ENCODE measurements at places on chromosomes 13 and 19.

- DNase-seq, result peak; percentile 39
Measured at GRCh38 chr19:10805065-10805757, 30.8 kb downstream of the TMED1 start.

GRCh38 chr13:44040818-44041100 lies 161.1 kb downstream of the LACC1 start:
- DNase-seq, result no peak

- no peak for DNase-seq
Measured at GRCh38 chr13:79681069-79681468, 200.1 kb downstream of the NDFIP2 start.

DNA sequence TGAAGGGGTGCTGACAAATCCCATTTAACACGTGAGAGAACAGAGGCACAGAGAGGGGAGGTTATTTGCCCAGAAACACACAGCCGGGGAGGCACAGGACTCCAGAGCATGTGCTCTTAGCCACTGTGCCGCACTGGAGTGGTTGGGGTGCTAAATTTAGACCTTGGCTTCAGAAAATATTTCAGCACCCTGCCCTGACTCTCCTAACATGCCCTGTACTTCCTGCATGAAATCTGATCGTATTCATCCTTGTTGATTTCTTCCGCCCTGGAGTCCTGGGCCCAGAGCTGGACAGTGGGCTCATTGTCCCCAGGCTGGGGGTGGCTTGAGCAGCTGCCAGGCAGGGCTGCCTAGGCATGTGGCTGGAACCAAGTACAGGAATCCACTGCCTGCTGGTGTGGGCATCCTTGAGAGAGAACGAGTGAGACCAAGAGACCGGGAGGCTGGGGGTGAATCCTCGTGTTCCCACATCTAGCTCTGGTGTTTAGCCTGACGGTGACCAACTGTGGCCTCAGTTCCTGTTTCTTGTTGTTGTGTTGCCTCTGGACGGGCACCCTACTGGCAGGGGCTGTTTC lies 5.3 kb downstream of the SLC27A1 start:
- no peak for DNase-seq

DNA sequence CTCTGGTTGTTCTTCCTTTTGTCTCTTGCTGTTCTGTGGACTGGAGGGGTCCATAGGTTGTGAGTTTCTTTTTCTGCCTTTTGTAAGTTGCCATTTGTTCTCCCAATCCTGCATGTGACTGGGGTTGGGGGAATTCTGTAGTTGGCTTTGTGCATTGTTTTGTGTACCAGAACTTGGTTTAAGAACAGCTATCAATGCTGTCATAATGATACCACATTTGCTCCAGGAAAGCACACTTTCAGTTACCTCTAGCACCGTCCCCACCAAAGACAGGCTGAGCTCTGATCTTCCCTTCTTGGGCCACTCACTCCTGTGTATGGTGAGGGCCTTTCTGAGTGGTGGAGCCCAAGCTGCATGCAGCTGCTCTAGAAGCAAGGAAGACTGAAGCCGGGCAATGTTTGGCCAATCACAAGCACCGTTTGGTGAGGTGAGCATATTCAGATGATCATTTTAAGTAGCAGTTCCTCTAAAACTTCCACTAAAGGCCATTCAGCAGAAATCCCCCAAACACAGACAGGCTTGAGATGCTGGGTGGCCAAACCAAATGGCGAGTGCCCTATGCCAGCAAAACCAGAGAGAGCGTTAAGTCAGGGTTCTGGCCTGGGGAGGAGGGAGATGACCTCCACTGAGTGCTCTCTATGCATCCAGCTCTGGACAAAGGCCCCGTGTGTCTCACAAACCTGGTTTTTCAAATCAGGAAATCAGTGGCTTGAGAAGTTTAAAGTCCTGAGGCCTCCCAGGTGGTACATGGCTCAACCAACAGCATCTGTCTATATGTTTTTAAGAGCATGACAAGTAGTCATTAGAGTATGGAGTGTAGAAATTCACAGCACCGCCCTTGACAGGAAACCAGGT lies 120.7 kb upstream of the SPATA13 start:
- no peak for DNase-seq

DNA sequence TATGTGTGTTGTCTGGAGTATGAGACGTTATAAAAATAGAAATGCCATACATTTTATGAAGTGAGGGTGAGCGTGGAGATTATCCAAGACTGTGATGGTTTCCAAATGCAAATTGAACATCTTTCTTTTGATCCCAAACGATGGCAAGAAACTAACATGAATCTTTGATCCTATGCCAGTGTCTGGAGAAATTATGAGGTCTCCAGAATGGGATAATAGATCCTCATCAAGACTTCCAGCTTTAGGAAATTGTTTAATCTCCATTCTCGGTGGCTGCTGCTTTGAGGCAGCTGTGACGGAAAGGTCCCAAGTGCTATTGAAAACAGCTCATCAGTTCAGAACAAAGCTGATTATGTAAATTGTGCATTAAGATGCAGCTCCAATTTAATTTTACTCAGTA lies 30.8 kb downstream of the CBY2 start:
- no peak for DNase-seq

GRCh38 chr13:110250258-110250891 lies 56.6 kb downstream of the COL4A1 start:
- DNase-seq, result no peak

DNA sequence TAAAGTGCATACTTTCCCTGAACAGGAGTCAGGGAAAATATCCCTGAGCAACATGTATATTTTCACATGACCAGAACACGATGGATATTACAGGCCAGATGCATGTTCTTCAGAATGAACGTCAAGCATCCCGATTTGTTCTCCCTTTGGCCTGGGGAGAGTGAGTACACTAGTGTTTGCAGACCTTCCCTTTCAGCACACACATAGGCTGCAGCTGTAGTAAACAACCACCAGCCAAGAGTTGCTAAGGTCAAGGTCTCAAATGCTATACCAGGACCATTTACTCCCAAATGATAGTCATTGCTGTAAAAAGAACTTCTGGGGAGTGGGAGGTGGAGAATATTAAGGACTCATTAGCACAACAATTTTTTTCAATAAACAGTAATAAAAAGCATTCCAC lies 3.0 kb downstream of the KLF12 start:
- DNase-seq, result no peak

- DNase-seq, result no peak
Measured at GRCh38 chr13:41751734-41752445, 209.0 kb downstream of the VWA8 start.

- DNase-seq, result no peak
Measured at GRCh38 chr13:21594715-21595545, 9.0 kb downstream of the MICU2 start.

DNA sequence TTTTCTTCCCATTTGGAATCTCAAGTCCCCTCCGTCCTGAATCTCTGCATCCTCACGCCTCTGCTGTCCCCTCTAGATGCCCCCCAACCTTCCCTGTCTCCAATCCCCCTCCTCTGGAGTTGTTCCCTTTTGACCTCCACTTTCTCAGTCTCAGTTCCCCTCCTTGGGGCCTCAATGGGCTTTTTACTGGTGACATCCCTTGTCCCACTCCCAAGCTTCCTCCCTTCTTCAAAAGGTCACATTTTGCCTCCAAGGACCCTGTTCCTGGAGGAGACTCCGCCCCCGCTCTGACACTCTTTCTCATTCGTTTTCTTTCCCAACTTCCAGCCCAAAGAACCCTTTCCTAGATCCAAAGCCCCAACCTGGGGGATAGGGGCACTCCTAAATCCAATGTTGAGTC lies 1.0 kb downstream of the AP2S1 start:
- DNase-seq, result no peak

- DNase-seq, result no peak
Measured at GRCh38 chr13:101623470-101624209, 171.2 kb downstream of the ITGBL1 start.

DNA sequence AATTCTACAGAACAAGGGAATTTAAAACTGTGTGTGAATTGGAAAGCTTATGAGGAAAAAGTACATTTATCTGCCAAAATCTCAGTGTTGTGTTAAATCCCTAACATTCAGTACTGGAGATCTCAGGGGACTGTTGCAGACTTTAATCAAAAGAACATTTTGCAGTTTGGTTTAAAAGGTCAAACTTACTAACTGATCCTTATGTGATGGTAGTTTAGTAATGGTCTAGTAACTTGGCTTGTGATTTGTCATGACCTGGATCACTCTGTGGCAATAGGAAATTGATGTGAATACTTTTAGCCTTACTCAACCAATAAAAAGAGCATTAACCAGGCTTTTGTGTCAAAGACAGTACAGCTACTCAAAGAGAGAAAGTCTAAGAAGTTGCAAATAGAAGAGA lies 862.1 kb upstream of the MIR17HG start:
- no peak for DNase-seq

- DNase-seq, result no peak
Measured at GRCh38 chr13:20391597-20392452, 133.8 kb downstream of the CRYL1 start.

GRCh38 chr13:52162279-52163101 lies 3.1 kb upstream of the NEK3 start:
- DNase-seq, result no peak

Measured in CD4-positive, alpha-beta T cell treated with Interferon alpha-2 for 1 hour (primary cell).